Stimulated activated CD4-positive, alpha-beta T cell treated with anti-CD3 and anti-CD28 coated beads, Interleukin-15, amount 100 ng/mL, for 1 hour (primary cell): ENCODE measurements at places on chromosomes 7 and 10.

GRCh38 chr10:71141528-71141927 lies 70.8 kb upstream of the UNC5B start:
- DNase-seq: no peak

GRCh38 chr7:64999165-65000004 lies 7.1 kb downstream of the ERV3-1 start:
- DNase-seq: no peak

- DNase-seq: no peak
These were observed 54.8 kb upstream of the ECHDC3 start for GRCh38 chr10:11687357-11687771.

GRCh38 chr10:129305046-129305445 lies 162.0 kb upstream of the MGMT start:
- DNase-seq: no peak

GRCh38 chr7:137354396-137354795 lies 10.9 kb upstream of the PTN start:
- DNase-seq: no peak

- DNase-seq: no peak
These were observed 100.6 kb downstream of the PLXNA4 start for GRCh38 chr7:132475669-132476116.

GRCh38 chr7:147586526-147586925 lies 1004.0 kb upstream of the C7orf33 start:
- no peak for DNase-seq

DNA sequence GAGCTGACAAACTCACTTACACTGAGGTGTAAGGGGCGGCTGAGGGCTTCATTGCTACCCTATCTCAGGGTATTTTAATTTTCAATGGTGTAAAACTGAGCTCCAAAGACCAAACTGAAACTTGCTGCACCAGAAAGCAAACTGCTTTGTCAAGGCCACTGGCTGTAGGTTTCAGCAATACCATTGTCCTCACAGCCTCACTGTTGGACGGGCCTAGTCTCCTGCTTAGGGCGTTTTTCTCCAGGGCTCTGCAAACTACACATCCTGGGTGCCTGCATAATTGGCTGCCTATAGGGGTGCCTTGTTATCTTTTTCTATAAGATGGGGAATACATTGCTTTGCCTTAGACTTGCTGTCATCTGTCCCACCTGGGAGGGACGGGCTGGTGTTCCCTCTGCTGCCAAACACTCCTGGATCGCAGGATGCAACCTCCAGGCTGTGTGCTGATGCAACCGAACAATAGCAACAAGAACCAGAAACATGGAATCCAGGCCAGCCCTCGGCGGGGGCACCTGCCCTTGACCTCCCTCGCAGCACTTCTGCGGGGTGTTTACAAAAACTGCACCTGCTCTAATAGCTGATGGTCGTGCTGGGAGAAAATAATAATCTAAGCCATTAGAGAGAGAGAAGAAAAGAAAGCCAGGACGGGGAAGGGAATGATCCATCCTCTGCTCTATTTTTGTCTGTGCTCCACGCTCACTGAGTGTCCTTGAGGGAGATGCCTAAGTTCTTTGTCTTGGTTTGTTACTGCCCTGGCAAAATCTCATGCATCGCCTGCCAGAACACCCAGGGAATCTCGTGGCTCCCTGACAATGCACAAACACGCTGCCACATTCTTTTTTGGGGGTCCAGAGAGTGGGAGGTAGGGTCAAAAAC lies 104.5 kb downstream of the GALNT17 start:
- DNase-seq: no peak

GRCh38 chr10:35327790-35328403 lies 8.4 kb upstream of the CCNY start:
- no peak for DNase-seq

DNA sequence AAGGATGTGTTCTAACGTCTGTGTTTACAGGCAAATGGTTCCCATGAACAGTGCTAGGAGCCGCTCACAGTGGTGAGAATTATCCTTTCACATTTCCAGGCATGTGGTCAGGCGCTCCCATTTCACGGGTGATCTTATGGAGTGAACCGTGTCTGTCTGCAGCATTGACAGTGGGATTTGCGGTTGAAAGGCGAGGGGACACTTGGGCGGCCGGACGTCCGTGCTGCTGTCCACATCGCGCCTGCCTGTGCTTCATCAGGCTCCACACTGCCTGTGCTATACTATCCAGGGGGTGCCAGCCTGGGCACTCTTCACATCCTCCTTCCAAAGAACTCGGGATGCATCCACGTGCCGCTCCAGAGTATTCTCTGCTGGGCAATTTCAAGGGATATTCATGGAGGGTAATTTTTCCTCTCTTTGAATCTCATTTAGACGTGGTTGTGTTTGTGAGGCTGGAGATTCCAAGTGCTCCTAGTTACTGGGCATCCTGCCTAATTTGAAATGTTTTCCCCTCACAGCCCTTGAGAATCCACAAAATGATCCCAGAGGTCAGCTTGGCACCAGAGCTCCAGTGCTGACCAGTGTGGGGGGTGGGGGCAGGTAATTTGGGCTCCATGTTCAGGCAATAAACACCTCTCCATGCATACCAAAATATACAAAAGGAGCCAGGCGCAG lies 61.9 kb upstream of the EBF3 start:
- DNase-seq: no peak

DNA sequence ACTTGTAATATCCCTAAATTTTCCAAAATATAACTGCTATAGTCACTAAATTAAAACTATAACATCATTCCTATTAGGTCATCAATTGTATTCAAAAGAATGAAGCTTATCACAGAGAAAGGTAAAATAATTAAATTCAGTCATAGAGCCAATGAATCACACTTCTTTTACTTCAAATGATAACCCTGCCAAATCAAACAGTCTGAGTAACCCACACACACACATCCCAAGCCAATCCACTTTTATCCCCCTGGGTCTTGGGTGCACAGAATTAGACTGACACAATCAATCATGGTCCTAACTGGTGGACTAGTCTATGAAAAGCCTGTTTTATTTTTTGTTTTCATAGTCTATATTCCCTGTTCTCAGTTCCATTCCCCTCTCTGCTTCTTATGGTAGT lies 25.6 kb downstream of the CTNNA3 start:
- DNase-seq: no peak

GRCh38 chr10:78367751-78368150 lies 334.1 kb downstream of the RPS24 start:
- DNase-seq: no peak

GRCh38 chr7:24725554-24726241 lies 31.6 kb downstream of the GSDME start:
- no peak for DNase-seq

DNA sequence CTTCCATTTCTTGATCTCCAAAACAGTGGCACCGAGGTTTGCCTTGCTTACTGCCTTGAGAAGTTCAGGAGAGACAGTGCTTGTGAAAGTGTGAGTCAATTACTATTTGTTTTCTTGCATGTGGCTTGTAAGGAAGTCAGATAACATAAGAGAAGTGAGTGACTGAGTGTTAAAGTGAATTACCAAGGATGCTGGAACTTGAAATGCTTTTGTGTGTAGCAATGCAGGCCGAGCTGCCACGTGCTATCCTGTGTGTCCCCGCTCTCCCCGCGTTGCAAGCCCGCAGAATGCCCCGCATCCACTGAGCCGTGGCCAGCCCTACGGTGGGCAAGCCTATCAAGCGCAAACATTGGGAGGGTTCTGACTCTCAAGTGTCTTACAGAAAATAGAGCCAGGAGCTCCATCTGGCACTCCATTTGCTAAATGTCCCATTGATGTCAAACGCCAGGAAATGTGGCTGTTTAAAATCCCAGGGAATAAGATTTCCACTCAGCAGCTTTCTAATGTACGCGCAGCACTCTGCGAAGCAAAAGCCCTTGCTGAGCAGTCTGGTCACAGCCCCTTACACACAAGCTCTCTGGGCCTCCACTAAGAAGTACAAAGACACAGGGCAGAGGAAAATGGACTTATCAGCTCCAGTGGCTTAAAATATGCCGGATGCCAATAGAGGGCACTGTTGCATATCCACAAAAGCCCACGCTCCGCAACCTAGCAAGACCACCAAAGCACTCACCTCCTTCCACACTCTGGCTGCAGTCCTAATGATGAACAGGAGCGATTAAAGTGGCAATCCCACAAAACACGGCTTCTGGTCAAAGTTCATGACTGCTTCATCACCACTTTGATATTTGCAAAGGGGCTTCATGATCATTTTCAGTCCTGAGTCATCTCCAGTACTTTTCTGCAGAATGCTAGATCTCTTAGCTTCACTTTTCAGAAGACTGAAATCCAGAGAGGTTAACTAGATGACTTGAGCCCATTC lies 158.0 kb upstream of the ITGB1 start:
- DNase-seq: no peak

DNA sequence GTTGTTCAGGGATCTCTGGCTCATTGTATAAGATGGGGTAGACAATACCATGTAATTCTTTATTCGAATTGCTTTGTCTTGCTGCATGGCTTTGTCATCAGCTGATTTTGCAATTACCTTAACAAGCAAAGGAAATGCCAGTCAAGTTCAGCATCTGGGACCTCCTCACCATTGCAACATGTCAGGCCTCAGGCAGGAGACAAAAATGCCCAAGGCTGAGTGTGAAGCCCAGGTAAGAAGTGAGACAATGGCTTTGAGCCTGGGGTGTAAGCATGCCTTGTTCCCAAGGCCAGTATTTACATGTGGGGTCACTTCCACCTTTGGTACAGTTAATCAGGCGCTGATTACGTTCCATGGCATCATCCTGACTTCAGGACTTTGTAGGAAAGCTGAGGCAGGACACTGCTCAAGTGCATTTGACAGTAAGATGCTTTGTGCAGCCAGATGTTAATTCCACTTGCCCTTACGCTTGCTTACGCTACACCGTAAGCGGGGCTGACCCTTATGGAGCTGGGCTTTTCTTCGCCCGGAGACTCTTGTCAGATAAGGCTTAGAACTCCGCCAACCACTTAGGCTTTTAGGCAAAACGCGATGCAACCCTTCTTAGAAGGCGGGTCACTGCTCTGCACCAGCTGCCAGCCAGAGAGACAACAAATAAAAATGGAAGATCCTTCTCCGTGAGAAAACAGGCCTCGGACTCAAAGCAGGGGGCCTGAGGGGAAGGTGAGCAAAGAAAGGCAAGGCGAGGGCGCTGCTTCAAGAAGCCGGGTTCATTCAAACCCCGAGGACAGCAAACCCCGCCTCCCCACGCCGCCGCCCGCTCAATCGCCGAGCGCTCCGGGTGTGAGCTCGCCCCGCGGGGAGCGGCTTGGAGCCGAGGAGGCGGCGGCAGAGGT lies 1.3 kb upstream of the SP4 start:
- DNase-seq: no peak

- DNase-seq: no peak
These were observed 59.0 kb downstream of the EGFR start for GRCh38 chr7:55077561-55078410.

DNA sequence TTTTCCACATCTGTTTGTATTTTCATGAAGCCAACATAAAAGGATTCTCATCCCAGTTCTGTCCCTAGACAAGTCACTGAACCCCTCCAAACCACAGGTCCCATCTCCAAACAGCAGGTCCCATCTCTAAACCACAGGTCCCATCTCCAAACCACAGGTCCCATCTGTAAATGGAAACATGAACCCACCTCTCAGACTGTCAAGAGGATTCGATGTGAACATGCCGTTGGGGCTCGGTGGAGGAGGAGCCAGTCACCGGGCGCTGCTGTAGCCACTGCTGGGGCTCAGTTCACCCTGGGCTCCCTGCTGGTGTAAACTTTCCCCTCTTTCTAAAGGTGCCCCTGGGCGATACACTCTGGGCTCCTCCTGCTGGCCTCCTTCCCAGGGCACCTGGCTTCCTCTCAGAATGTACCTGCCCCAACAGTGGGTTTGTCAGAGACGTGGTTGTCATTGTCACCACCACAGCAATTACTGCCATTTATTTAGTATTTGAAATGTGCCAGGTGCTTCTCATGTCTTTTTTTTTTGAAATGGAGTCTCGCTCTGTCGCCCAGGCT lies 13.0 kb downstream of the LHPP start:
- no peak for DNase-seq

GRCh38 chr10:29304264-29304994 lies 15.6 kb downstream of the LYZL1 start:
- DNase-seq: no peak

DNA sequence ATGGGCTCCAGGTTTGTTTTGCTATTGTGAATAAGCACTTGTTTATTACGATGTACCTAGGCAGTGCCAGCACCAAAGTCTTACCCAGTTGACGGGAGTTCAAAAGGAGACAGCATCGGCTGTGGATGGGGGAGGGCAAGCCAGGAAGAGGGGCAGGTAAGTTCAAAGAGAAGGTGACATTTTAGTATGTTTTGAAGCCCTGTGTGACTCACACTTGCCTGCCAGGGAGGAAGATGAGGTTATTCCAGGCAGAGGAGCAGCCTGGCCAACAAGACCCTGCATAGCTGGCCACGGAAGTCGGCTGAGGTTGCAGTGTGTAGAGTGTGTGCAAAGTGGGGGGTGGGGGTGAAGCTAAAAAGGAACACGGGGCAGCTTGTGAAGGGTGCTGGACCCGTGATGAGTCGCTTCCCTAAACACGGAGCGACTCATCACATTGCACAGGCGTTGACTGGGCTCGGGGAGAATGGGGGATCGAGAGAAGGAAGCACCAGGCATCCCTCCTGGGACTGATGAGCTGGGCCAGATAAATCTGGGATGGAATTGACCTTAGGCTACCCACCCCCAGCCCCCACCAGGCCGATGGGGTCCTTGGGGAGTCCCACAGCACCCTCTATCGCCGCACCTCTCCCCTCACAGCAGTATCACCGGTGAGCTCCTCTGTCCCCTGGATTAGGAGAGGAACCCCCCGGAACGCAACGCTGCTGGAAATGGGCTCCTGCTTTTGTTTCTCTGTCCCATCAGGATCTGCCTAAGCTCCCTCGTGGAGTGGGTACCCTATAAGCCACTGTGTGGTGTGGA lies 97.9 kb upstream of the IKZF1 start:
- DNase-seq: peak; percentile 49

DNA sequence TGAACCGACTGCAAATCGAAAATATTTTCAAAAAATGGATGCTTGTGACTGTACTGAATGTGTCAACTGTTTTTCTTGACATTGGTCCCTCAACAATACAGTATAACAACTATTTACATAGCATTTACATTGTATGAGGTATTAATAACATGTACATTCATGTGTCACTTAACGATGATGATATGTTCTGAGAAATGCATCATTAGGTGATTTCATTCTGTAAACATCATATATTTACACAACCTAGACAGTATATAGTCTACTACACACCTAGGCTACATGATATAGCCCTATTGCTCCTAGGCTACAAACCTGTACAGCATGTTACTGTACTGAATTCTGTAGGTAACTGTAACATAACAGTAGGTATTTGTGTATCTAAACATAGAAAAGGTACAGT lies 39.7 kb downstream of the SIRT1 start:
- no peak for DNase-seq
